SK-N-MC (cell line): ENCODE measurements at places on chromosomes 5 and 9.
A peak's percentile ranks its signal among the peaks of the same experiment; 100 is the strongest.

DNA sequence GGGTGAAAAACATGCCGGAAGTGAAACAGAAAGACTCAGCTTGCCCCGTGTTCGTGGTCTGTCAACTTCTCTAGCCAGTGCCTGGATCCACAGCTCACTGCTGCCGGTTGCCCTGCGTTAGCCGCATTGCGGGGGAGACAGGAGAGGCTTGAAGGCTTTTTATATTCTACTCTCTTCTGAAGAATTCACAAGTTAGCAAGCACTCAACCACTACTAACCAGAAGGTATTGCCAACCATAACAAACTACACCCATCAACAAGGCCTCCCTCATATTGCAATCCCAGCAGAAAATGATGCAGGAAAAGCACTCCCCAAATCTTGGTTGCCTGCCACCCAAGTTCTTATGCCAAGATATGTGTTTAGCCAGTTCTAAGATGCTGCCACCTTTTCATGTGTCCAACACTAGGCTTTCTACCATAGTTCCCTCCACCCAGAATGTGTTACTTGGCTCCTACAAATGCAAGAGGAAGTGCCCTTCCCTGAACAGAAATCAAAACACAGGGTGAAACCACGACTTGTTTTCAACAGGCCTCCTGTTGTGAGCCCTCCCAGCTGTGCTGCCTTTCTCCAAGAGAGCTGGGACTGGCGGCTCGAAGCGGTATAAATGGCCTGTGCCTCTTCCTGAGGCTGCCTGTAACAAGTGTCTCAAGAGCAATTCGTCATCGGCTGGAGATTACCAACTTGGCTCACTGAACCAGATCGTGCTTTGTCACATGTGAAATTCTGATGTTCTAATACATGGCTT, 129.0 kb downstream of the SNX18 start:
- DNase-seq, result peak; percentile 58

- no peak for DNase-seq
These were observed 47.7 kb upstream of the STK32A start for GRCh38 chr5:147187099-147187540.

- no peak for DNase-seq
These were observed 283.6 kb upstream of the NMUR2 start for GRCh38 chr5:152688561-152689249.

DNA sequence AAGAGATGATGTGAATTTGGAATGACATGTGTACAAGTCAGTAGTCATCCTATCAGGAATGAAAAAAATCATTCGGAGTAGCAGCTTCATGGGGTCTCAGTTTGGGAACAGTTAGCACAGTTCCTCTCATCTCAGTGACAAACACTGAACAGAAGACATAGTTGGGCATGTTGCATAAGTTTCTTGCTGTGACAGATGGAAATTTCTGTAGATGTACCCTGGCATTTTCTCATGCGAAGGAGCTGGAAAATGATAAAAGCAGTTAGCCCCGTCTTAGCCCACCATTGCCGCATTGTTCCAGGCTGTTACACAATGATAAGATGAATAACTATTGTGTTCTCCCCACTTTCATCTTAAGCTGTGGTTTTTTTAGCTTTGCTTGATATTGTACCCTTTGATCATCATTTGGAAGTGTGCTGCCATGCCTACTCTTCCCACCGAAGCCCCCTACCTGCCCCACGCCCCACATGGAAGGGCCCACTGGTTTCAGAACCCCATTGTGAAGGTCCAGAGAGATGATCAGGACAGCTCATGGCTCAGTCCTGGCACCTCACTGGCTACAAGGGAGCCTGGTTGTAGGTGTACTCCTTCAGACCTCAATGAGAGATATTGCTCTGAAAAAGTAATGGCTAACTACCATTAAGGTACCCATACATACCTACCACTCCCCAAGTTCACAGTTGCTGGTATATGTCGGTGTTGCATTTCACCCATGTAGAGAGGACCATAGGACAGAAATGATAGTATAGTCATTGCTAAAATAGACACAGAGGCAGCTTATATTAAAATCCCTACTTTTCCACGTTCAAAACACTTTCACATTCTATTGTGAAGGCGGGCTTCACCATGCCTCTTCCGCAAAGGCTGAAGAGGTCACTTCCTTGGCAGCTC, 38.8 kb downstream of the SFXN1 start:
- DNase-seq, result no peak

GRCh38 chr5:140356853-140357725, 2.9 kb upstream of the SLC4A9 start:
- no peak for DNase-seq

DNA sequence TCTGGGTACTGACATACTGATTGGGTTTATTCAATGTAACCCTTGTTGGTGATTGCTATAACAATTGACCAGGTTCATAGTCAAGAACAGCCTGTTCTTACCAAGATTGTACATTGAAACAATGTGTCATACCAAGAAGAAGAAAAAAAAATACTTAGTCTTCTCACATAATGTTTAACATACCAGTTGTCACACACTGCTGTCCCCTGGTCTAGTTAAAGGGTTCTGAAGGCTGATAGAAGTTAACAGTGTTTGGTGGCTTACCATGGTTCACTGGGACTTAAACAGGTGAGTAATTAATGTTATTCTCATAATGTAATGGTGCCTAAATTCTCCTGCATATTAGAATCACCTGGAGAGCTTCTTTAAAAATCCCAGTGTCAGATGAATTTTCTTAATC, 18.5 kb upstream of the CDC42SE2 start:
- DNase-seq, result no peak

DNA sequence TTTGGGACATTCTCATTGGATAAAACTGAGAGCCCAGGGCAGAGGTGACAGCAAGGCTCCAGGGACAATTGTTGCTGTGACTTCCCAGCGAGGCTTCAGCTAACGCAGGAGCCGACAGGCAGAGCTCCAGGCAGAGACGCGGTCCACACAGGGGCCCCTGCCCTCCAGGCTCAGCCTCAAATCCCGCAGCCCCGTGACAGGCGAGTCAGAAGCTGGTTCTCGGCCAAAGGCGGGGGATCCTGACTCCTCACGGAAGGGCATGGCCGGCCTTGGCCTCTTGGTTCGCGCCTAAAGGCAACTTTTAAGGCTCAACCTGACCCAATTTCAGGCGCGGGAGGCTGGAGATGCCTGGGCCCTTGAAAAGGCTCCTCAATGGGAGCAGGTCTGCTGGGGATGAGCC, 21.3 kb downstream of the SLC12A7 start:
- no peak for DNase-seq

DNA sequence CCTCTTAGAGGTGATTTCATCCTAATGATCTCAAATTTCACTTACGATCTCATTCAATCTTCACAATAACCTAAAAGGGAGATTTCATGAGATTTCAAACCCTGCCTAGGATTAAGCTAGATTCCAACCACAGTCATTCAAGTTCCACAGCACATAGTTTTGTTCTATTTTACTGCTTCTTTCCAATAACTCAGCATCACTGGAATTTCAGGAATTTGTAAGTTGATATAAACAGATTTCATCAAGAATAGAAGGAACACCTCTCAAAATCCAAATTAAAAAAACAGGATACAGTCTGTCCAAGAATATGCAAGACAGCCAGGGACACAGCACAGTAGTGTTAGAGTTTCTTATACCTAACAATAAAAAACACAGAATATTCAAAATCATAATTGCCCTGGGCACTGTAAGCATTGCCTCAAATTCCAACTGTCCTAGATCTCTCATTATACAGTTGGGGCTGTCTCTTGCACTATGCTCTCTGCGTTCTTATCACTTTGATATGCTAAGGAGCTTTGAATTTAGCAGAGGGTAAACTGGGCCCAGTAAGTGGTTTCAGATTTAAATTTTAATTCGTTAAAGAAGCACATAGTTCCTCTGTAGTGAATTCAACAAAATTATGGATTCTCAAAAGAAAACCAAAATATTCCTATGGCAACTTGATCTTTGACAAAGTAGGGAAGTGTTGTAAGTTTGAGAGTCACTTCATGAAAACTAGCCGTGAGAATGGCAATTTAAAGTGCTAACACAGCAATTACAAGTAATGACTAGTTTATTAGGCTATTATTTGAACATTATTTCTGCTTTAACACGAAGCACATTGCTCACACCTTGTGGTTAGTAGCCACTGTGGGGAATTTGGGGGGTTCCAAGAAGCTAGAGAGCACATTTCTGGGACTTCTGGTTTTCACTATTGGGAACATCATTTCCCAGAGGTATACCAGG, 478.6 kb upstream of the C9orf72 start:
- DNase-seq, result no peak

GRCh38 chr9:5551368-5552150, 41.2 kb downstream of the PDCD1LG2 start:
- no peak for DNase-seq

GRCh38 chr9:111691672-111692329, 30.4 kb downstream of the GNG10 start:
- DNase-seq, result peak; percentile 52

DNA sequence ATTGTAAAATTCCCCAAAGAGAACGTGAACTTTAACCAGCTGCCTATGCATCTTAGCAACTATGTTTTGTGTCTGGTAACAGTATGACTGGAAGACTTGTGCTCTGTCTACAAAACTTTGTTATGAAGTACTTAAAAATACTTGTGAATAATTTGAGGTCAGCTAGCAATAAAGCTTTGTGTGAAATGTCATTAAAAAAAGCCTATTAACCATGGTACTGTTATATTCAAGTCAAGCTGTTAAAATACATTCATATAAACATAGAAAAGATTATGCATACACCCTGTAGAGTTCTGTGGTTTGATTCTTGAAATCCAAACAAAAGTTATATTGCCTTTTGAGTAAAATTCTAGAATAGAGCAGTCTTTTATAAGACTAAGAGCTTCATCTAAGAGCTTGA, 60.1 kb downstream of the VCAN start:
- DNase-seq, result no peak

DNA sequence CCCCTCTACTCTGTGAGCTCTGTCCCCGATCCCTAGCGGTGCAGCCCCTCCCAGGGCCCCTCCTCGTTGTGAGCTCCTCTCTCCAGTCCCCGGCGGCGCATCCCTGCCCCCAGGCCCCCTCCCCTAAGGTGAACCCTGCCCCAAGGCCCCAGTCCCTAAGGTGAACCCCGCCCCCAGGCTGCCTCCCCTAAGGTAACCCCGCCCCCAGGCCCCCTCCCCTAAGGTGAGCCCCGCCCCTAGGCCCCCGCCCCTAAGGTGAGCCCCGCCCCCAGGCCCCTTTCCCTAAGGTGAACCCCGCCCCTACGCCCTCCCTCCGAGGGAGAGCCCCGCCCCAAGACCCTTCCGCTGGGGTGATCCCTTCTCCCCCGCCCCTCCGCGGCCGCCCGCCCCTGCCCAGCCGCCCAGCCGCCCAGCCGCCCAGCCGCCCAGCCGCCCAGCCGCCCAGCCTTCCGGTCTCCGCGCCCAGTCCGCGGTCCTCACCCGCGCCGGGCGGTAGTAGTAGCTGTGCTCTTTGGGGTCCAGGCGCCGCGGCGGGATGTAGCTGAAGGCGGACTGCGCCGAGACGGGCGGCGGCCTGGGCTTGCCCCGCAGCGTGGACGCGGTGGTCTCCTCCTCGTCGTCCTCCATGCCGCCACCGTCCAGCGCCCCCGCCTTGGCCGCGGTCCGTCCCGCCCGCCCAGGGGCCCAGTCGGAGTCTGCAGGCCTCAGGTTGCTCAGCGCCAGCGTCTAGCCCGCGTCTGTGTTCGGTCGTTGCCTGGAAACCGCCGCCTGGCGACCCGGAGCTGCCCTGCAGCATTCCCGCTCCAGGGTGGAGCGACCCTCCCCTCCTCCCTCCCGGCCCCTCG, at the start of gene CFAP90:
Gene CFAP90 (minus strand): TSS at position 739 of the 845 bp plus-strand sequence. CDS start 112 bp downstream, at position 627.
- no peak for DNase-seq

DNA sequence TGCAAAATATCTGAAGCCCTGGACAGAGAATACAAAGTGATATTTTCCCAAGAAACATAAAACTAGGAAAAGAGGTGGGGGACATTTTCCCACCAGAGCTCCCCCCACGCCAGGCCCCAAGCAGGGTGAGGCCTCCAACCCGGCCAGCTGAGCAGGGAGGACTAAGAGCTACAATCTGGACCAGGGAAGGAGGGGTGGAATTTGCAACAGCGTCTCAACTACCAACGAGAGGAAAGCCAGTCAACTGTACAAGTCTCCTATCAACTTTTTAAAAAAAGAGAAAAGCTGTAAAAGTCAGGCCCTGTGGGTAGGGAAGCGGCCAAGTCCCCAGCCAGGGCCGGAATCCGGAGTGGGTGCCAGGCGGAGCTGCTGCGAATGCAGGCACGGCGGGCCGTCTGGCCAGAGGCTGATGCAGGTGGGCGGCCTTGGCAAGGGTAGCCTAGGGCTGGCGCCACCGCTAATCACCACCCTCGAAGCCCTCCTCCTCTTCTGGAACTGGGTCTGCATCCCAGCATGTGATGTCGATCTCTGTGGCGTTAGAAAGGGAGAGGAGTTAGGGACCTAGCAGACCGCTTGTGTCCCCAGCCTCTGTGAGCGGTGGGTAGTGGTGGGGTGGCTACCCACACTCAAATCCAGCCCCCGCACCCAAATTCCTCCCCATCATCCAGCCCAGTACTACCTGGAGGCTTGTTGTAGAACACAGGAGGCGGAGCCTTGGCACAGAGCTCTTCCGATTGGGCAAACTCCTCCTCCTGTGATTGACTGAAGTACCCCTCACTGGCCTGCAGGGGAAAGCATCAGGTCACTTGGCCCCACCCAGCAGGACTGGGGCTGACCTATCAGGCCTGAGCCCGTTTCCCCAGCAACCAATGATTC, 10.6 kb downstream of the PRR7 start:
- peak; percentile 48 for DNase-seq
